ENCODE measurements at places on chromosomes 4 and X.

DNA sequence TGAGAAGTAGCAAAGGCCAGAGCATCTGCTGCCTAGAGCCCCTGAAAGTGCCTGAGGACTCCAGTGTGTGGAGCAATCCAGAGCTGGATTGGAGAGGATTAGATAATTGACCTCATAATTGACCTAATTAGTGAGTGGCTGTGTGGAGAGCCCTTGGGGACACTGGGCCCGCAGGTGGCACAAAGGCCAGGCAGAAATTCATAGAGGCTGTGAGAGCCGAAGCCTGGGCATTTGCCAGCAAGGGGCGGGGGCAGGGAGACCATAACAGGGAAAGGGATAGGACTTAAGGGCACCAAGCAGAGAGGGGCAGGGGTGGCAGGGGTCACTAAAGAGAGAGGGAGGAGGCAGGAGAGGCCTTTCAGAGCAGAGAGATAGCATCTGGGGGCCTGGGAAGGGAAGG lies 45.3 kb downstream of the EFNB1 start:
- DNase-seq = no peak

GRCh38 chr4:109729117-109729717 lies 653 bp downstream of the PLA2G12A start:
- no peak for DNase-seq

GRCh38 chrX:100413229-100413628 lies 3.2 kb upstream of the PCDH19 start:
- DNase-seq = peak; percentile 43

- DNase-seq = no peak
Measured at GRCh38 chr4:154642373-154643009, 30.0 kb upstream of the FGG start.

GRCh38 chr4:26344901-26345564 lies 24.2 kb downstream of the RBPJ start:
- no peak for DNase-seq

DNA sequence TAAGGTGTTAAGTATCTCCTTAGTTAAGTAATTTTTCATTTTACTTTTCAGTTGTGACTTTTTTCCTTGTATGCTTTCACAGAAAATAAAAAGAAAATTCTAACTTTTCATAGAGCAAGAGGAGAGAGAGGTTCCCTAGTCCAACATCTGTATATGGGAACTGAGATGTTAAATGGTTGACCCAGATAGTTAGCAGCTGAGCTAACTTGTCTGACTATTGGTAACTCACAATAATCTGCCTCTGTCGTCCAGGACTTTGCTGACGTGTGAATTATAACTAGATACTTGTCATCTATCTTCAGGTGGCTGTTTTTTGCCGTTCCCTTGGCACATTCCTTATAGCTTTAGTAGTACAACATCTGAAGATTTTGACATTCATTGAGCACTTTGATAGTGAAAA lies 29.9 kb downstream of the TBC1D19 start:
- no peak for DNase-seq

DNA sequence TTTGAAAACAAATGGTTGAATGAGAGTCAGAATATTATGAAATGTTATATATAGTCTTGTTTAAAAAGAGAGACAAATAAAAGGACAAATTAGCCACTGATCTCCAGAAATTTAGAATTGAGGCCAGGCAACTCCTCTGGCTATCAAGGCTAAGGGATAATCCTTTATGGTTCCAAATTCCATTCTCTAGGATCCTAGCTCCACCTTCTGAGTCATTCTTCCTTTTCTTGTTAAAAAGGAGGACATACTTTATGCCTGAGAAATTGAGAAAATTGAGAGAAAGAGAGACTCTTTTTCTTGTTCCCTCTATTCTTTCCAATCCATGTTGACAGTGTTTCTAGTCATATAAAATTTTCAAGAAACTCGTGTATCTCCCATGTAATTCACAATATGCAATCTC lies 1299.5 kb downstream of the FSTL5 start:
- DNase-seq = no peak

DNA sequence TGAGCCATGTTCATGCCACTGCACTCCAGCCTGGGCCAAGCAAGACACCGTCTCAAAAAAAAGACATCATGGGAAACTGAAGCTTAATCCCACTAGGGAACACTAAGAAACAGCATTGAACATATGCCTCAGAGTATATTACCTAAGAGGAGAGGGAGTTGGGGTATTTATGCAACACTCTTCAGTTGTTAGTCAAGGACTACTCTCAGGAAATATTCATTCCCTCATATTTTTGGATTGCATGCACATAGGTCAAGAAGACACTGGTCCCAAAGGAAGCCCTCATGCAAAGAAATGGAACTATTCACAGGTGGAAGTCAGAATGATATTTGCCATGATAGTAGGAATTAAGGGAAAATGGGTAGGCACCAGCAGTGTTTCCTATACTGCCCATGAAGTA lies 22.8 kb upstream of the PAPSS1 start:
- DNase-seq = no peak

DNA sequence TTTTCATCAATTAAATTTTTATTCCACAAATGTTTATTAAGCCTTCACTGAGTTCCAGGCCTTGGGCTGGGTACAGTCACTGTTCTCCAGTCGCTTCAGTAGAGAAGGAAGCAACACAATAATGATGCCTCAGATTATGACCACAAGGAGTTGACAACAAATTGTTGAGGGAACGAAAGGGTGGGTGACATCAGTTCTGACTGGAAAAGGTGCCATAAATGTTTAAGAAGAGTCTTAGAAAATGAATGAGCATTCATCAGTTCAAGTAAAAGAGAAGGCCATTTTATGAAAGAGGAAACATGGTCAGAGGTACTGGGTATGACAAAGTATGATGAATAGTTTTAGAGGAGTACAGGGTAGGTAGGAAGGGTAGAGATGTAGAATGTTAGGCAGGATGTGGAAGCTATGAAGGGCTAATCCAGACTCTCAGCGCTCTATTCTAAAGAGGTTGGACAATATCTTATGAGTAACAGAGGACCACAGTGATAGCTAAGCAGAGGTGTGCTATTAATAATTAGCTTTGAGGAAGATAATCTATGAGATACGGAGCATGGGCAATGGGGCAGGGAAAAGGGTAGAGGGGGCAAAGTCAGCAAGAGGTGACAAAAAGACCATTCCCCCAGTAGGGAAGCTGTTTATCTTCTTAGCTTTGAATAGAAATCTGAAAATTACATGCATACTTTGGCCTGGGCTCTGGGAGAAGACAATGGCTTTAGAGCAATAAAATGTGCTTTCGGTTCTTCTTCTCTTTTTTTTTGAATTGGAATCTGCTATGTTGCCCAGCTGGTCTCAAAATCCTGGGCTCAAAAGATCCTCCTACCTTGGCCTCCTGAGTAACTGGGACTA lies 20.4 kb downstream of the AFP start:
- no peak for DNase-seq

- DNase-seq = no peak
Measured at GRCh38 chr4:162770761-162771490, 395.8 kb downstream of the NAF1 start.

GRCh38 chr4:4361883-4362282 lies 25.0 kb upstream of the NSG1 start:
- no peak for DNase-seq

DNA sequence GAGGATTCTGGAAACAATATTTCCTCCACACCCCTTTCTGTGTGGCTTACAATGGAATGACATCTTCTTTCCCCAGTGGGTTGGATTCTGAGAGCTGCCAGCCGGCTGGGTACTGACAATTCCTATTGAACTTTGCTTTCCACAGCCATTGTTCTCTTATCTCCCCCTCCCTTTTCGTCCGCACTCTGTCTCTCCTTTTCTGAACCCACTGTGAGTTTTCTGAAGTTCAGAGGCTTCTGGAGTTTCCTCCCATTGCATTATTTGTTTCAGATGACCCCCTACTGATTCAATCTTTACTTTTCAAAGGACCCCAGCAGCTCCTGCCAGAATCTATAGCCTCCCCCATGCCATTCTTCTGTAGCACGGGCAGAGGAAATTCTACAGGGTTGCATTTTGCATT lies 10.4 kb downstream of the SMPX start:
- no peak for DNase-seq

GRCh38 chr4:123941306-123941705 lies 544.7 kb downstream of the SPRY1 start:
- DNase-seq = no peak

DNA sequence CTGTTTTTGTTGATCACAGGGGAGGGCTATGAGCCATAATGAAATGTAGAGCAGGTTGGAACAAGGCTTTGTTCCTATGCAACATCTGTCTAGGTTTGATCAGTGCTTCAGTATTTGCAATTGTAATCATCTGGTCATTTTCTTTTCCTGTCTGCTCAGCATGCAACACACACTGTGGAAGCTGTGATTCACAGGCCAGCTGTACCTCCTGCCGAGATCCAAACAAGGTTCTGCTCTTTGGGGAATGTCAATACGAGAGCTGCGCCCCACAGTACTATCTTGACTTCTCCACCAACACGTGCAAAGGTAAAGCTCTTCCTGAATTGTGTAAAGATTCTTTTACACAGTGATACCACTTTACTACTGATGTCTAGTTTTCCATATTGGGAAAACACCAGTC lies 181.9 kb upstream of the ANXA3 start:
- DNase-seq = no peak

DNA sequence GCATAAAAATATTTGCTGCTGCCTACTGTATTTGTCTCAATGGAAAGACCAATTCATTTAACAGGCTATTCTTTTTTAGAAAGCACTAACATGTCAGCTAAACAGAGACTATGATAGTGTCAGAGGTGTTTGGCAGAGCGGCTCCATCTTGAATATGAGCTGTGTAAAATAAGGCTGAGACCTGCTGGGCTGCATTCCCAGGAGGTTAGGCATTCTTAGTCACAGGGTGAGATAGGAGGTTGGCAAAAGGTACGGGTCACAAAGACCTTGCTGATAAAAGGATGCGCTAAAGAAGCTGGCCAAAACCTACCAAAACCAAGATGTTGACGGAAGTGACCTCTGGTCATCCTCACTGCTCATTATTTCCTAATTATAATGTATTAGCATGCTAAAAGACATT lies 41.8 kb downstream of the NPY5R start:
- no peak for DNase-seq

DNA sequence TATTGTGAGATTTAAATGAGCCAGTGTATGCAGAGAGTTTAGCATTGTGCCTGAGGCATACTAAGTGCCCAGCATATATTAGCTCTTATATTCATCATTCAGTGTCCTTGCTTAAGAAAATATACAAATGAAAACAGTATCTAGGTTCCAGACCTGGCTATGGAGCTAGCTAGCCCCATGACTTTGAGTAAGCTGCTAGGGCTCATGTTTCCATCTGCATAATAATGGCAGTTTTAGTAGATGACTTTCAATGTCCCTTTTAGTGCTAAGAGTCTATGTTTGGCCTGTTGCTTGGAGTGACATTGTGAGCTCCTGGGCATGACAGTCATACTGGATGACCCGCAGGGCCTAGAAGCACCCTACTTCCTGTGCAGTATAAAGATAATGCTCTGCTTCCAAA lies 435.3 kb downstream of the ZIC3 start:
- DNase-seq = no peak

- DNase-seq = no peak
Measured at GRCh38 chrX:102883491-102883890, 53.6 kb upstream of the RAB40AL start.

DNA sequence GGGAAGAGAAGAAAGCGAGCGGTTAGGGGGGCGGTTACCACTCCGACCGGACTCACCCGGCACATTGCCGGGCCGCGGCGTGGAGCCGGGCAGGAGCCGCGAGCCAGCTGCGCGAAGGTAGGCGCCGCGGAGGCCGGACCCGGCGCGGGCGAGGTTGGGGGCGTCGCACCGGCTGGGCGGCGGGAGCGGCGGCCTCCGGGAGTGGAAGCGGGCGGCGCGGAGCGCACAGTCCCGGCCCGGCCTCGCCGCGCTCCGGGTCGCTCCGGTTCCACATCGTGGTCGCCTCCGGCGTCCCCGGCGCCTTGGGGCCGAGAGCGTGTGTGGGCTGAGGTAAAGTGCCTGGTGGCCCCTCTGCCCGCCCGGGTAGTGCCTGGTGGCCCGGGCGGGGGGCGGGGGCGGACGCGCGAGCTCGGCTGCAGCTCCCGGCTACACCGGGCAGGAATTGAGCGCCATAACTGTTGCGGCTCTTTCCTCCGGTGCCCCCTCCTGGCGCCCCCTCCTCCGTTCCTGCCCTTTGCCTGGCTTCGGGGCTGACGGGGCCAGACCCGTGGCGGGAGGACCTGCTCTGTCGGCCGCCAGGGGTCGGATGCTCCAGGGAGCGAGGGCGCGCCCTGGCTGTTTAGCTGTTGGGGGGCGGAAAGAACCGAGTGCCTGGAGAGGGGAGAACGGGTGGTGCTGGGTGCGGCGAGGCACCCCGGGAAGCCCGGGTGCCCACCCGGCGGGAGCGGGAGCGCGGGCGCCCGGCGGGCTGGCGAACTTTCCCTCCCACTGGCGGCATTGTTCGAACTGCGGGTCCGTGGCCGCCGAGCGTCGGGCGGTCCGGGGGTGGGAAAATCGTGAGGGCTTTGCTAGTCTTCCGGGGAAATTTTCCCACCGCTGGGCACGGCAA lies 626 bp downstream of the JADE3 start:
- peak; percentile 50 for DNase-seq

DNA sequence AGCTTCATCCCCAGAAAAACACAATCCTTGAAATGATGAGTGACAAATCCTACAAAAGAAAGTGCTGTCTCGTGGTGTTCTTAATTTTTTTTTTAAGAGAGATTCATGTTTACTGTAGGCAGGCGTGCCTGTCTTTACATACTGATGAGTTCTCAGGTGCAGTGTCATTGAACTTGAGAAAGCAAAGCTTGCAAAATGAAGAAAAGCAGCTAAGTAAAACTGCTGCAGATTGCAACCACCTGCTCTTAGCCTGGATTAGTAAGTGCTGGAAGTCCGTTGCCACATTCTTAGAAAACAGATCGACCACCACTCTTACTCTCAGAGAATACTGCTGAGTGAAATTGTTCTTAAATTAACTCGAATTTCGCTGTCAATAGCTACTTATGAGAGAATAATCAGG lies 854.6 kb downstream of the TRIML1 start:
- no peak for DNase-seq

GRCh38 chr4:126558596-126558995 lies 1074.2 kb upstream of the INTU start:
- no peak for DNase-seq

- DNase-seq = no peak
Measured at GRCh38 chrX:75181721-75182120, 25.6 kb upstream of the ABCB7 start.

- DNase-seq = no peak
Measured at GRCh38 chr4:95214408-95214807, 334.4 kb downstream of the UNC5C start.

DNA sequence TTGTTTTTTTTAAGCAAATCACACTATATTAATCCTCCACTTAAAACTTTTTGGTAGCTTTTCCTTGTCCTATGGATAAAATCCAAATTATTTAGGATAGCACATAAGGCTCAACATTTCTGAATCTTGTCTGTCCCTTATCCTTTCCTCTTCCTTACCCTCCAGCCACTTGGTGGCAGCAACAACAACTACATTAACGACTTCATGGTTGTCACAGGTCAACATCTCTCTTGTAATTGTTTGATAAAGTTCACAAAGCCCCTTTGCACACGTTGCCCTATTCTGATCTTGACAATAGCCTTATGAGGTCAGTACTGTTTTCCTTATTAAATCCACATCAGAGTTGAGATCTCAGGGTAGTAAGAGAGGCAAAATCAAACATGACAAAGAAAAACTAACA lies 269.0 kb upstream of the PABPC4L start:
- no peak for DNase-seq

GRCh38 chr4:96649536-96649935 lies 809.6 kb downstream of the PDHA2 start:
- no peak for DNase-seq

All from activated T-cell treated with anti-CD3 and anti-CD28 coated beads, Interleukin-2, amount 50 U/mL, for 48 hours (primary cell).